ENCODE measurements at places on chromosomes 6 and 20.

GRCh38 chr20:31747640-31748039 lies 8.6 kb downstream of the TPX2 start:
- no peak for DNase-seq

- no peak for DNase-seq
Observed at GRCh38 chr6:157840776-157841175, 17.7 kb downstream of the SNX9 start.

DNA sequence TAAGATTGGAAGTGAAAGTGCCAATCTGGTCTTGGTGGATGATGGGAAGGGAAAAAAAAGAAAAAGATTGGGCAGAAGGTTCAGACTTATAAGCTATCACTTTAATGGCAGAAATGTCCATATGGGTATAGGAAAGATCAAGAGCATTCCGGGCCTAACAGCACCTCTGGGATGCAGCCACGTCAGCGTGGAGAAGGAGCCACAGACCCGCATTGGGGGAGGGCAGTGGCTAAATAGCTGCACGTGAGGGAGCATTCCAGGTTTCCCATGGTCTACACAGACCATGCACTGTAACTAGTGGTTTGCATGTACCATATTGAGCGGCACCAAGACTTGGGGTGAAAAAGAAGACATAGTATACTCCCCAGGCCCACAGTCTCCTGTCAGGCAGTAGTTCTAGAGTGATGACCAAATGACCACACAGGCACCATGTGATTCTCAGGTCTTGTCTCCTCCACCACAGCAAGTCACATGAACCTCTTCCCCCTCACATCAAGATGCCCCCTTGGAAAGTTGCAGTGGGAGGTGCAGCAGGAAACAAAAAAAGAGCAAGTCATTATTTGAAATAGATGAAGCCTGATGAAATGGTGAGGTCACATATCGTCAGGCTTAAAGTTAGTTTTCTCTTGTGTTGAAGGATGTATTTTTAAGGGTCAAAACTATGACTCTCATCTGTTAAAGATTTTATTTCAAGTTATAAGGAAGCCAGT lies 94.4 kb upstream of the TNFAIP3 start:
- DNase-seq = no peak

DNA sequence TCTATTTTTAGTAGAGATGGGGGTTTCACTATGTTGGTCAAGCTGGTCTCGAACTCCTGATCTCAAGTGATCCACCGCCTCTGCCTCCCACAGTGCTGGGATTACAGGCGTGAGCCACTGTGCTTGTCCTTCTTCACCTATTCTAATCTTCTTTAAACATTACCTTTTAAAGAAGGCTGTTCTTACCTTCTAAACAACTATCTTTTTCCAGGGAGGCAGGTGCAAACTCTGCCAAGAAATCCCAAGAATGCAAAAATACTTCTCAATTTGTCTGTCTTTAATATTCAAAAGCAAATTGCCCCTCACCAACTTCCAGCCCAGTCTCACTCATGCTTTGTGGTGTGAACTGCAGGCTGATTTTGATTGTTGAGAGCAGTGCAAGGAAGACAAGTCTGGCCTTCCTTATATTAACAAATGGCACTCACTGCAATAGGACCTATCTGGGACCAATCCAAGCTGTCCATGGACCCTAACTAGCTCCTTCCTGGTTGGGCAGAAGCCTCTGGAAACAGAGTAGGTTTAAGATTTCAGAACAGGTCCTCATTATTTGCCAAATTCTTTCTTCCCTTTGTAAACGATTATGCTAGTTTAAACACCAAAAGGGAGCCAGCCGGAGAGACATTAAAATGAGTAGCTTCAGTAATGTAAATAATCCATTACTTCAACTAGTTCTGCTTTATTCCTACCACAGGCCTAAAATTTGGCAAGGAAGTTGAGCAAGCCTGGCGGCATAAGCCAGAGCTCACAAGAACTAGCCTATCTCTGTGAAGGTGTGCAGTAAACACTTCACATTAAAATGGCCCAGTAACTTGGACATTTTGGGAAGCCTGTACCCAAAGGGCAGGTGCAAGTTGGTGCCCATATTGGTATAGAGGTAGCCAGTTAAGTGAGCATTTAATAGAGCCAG lies 1.6 kb downstream of the SCAND1 start:
- DNase-seq = no peak

GRCh38 chr6:1377526-1377925 lies 11.8 kb upstream of the FOXF2 start:
- no peak for DNase-seq

GRCh38 chr20:63163596-63164483 lies 52.1 kb downstream of the YTHDF1 start:
- DNase-seq = no peak

- no peak for DNase-seq
Observed at GRCh38 chr6:25454136-25454535, 175.0 kb downstream of the CARMIL1 start.

GRCh38 chr6:23086100-23086499 lies 516.7 kb downstream of the HDGFL1 start:
- DNase-seq = no peak

All from activated T-helper 1 cell treated with anti-CD3 and anti-CD28 coated beads, Interleukin-12 subunit alpha, Interleukin-12 subunit beta, Interleukin-2, Interleukin-4 antibody, amounts not matched to agents 30 ng/mL and 10 ng/mL and 1 ng/mL, durations not matched to agents 14 hours and 24 hours and 36 hours (primary cell).